ENCODE measurements at places on chromosomes 3 and 15. TPM values are rescaled to one million over a fixed set of nuclear protein-coding genes. Genes with fewer than 3 reads are reported as not detected.

The BSN gene
- 0.17 TPM for total RNA-seq

The CHDH gene
- 0.99 TPM for total RNA-seq

The SLC27A2 gene
- not detected for total RNA-seq

The CP gene
- total RNA-seq = 0.33 TPM

The FBXW12 gene
- total RNA-seq = 0.15 TPM

The WWTR1 gene
- 33.2 TPM for total RNA-seq

The PPM1L gene
- total RNA-seq = 0.87 TPM

The P4HTM gene
- total RNA-seq = 36.5 TPM

The SPTSSB gene
- total RNA-seq = 0.58 TPM

The ACAN gene
- total RNA-seq = under 0.01 TPM

The SLC22A13 gene
- 1.2 TPM for total RNA-seq

The ATP2B2 gene
- total RNA-seq = not detected

The HACD3 gene
- 97.1 TPM for total RNA-seq

The AMOTL2 gene
- 77.1 TPM for total RNA-seq

The ZIC1 gene
- not detected for total RNA-seq

The AGBL1 gene
- total RNA-seq = not detected

The CLSTN2 gene
- 0.29 TPM for total RNA-seq

The GCSAM gene
- total RNA-seq = not detected

The GPR176 gene
- 103 TPM for total RNA-seq

The NR1I2 gene
- not detected for total RNA-seq

The RLBP1 gene
- total RNA-seq = not detected

The CPNE4 gene
- total RNA-seq = not detected

The SLC2A2 gene
- total RNA-seq = not detected

The CPNE9 gene
- not detected for total RNA-seq

The CCR8 gene
- total RNA-seq = not detected

The CD200 gene
- not detected for total RNA-seq

The WDR93 gene
- not detected for total RNA-seq

The IGSF10 gene
- total RNA-seq = 1.3 TPM

The ZNF80 gene
- total RNA-seq = not detected

The GASK1A gene
- total RNA-seq = 4.5 TPM

The FETUB gene
- not detected for total RNA-seq

The MOBP gene
- total RNA-seq = under 0.01 TPM

The ISY1 gene
- 36.9 TPM for total RNA-seq

The CHRM5 gene
- under 0.01 TPM for total RNA-seq

The THPO gene
- 0.15 TPM for total RNA-seq

The SCN11A gene
- total RNA-seq = under 0.01 TPM

The MAPKAPK3 gene
- 38.0 TPM for total RNA-seq

The C15orf39 gene
- 4.8 TPM for total RNA-seq

All from smooth muscle cell of trachea (primary cell).